HCT116 (cell line): ENCODE measurements at places on chromosomes 5 and 9. TPM values are rescaled to one million over a fixed set of nuclear protein-coding genes. Genes with fewer than 3 reads are reported as not detected.
A peak's percentile ranks its signal among the peaks of the same experiment; 100 is the strongest.

- DNase-seq: no peak
These were observed 107.6 kb downstream of the C9orf50 start for GRCh38 chr9:129513282-129513681.

Gene SEMA5A
- total RNA-seq: 0.02 TPM

DNA sequence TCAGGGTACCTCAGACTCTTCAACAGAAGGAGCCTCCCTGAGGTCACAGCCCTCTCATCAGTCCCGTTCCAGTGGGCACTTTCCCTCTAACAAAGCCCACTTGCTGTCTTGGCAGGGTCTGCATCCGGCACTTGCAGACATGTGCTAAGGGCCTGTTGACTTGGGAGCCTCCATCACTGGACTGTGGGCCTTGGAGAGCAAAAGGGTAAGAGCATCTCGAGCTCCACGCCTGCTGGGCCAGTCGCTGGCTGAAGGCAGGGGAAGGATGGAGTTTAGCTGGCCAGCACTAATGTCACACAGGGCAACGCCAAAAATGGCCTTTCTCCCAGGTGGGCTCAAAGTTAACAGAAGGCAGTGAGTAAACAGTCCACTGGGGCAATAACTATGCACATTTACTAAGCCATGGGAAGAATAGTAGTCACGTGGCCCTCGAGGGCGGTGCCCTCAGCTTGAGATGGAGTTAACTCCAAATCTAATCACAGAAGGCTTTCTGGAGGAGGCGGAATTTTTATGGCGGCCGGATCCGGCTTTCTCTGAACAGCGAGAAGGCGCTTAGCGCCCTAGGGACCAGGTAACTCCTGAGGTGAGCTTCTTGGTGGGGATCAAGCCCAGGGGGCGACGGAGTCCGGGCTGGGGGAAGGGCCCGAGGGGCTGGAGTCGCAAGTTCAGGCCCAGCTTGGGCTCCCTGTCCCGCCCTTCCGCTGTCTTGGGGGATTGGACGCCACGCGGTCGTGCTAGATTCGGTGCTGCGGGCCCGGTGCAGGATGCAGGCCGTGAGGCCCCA is 2.0 kb upstream of the NSD1 start:
- DNase-seq: no peak

Gene LRRC14B
- not detected for total RNA-seq

DNA sequence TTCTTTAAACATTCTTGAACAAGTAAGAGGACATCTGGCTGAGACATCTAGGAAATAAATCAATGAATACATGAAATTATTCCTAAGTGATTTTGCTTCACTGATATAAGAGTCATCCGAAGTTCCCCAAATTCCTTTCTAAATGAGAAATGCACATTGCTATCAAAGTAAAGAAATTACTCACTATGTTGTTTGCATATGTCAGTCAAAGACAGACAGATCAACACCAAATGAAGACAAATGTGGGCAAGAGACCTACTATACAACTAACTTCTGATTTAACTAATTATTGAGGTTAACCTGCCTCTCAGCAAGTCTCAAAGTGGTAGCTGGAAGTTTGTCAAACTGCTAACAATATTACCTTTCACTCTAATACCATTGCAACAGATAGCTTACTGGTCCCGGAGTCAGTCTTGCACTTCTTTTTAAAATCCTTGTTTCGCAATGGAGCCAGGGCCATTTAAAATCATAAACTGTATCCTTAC is 13.2 kb downstream of the TUT7 start:
- no peak for DNase-seq

DNA sequence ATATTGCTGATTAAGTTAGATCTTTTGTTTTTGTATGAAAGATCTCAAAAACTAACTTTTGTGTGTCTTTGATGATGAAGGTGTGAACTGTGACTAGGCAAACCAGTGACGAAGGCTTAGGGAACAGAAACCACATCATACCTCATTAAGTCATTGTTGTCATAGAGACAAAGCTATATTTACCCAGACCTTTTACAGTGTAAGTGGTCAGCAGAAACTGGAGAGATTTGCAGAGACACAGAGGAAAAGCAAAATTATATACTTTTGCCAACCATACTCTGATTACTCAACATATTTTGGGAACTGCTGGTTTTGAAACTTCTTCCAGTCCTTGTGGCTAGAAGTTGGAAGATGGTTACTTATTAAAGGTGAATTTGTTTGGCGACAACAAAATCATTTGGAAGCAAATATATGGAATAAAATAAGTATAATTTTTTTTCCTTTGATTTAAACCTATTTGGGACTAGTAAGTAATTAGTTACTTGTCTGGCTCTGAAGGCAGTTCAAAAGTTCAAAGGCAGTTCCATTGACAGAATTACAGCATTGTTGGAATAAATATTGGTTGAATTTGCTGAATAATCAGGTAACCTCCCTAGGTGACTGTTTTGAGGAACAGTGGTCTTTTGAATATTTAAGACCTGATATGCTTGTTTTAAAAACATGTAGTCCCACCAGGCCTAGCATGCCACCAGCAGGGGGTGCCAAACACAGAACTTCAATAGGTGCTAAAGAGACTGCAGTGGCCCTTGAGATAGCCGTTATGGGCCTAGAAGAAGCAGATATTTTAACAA is 103.8 kb downstream of the RPS23 start:
- DNase-seq: peak; percentile 60

DNA sequence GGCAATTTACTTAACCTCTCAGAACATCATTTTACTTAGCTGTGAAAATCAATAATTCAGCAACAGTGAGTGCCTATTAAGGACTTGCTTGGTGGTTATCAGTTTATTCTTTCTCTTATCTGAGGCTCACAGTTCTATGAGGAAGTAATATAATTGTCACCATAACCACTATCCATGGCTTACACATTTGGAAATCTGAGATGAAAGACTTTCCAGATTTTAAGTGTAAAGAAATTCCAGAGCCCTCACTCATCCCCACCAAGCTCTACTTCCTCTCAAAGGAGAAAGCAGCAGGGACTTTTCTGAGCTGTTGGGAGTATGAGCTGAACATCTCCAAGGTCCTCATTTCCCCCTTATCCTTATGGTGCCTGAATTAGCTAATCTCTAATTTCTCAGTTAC is 321.5 kb downstream of the FBXL7 start:
- no peak for DNase-seq

DNA sequence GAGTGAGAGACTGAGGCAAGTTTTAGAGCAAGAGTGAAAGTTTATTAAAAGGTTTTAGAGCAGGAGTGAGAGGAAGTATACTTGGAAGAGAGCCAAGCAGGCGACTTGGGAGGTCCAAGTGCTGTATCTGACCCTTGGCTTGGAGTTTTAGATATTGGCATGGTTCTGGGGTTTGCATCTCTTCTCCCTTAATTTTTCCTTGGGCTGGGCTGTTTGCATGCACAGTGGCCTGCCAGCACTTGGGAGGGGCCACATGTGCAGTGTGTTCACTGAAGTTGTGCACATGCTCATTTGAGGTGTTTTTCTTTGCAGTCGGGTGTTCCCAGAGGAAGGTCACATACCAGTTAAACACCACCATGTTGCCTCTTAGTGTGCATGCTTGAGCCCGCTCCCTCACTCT is 464.1 kb downstream of the DMRT2 start:
- DNase-seq: no peak

DNA sequence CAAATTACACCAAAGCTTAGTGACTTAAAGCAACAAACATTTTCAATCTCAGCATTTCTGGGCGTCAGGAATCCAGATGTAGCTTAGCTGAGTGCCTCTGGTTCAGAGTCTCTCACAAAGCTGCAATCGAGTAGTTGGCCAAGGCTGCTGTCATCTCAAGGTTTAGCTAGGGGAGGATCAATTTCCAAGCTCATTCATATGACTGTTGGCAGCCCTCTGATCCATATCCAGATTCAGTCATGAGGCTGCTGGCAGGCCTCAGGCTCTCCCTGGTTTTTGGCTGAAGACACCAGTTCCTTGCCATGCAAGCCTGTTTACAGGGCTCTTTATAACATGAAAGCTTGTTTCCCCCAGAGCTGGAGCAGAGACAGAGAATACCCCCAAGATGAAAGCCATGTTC is 419.5 kb upstream of the TLE4 start:
- no peak for DNase-seq

Gene HNRNPH1
- 788 TPM for total RNA-seq

GRCh38 chr9:126852086-126852688 is 8.3 kb upstream of the ZBTB34 start:
- no peak for DNase-seq

- DNase-seq: peak; percentile 37
These were observed 513.1 kb downstream of the PDE4D start for GRCh38 chr5:59380350-59380951.

DNA sequence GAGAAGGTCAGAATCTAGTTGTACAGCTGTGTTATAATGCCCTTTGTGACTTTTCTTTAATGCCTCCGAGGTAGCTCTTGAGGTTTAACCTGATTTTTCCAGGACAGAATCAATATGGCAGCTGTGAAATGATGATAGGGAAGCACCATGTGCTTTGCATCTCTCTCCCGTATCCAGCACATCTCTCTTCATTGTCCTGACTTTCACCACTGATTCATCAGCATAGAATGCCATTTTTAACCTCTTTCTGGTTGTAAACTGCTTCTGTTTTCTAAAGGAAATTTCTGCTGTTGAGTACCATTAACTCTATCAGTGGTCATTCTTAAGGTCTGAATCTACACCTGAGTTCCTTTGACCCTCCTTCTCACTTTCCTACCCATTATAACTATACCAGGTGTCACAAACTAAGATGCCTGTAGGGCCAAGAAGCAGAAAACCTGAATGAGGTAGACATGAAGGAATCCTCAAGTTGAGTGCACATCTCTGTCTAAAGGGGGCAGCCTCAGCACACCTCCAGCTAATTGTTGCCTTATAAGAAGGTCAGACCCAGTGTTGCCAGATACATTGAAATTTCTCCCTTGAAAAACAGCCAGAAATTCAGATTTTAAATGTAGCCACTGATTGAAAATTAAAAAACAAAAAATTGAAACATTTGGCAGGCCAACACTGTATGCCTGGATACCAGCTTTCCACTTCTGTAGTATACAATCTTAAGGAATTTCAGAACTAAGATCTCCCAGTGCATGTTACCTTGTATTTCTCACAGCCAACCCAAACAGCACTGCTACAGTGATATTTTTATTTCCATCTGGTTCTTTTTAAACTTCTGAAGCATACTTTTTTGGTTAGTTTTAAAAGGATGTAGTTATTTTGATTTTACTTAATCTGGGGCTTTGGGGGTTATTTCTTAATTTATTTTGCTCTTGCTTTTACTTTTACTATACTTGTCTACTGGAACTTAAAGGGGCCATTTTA is 35.8 kb upstream of the TLX3 start:
- DNase-seq: peak; percentile 44

Gene CARD9
- 1.2 TPM for total RNA-seq

- no peak for DNase-seq
These were observed 471.0 kb upstream of the MEF2C start for GRCh38 chr5:89353837-89354551.

GRCh38 chr9:3989915-3990314 is 310.0 kb downstream of the GLIS3 start:
- DNase-seq: no peak

Gene SMIM33
- not detected for total RNA-seq

DNA sequence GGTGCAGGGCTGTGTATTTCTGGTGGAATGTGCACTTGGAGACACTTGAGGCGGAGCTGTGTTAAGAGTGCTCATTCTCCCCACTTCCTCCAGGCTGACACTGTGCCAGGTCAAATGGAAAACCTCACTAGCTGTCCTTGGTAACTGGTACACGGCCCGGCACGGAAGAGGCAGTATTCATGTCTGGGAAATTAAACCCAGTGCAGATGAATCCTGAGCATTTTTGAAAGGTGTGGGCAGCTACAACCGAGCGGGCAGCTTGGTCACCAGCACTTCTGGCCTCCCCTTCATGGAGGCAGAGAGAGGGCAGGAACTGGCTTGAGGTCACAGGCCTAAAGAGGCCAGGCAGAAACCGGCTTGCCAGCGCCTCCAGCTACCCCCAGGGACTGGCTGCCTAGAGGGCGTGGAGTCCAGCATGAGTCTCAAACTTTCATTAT is 1.6 kb downstream of the CLPTM1L start:
- DNase-seq: no peak

- no peak for DNase-seq
These were observed 105.0 kb downstream of the DTWD2 start for GRCh38 chr5:118883362-118883761.

- DNase-seq: peak; percentile 61
These were observed 129.8 kb downstream of the SLC12A2 start for GRCh38 chr5:128213340-128213739.

Gene SLC6A18
- not detected for total RNA-seq

DNA sequence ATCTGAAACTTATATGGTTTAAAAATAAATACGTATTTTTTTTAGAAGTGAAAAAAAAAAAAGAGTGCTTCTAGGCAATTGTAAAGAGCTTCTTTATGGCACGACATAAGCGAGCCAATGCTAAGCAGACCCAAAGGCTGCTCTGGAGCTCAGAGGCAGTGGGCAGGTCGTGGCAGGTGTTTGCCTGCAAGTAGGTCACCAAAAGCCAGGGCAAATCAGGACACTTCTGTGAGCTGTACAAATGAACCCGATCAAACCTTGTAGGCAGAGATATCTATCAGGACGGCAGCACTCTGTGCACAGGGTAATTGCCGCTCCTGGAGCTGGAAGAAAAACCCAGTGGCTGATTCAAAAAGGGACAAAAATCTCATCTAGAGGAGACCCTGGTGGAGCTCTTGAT is 75.9 kb downstream of the IRX2 start:
- no peak for DNase-seq

DNA sequence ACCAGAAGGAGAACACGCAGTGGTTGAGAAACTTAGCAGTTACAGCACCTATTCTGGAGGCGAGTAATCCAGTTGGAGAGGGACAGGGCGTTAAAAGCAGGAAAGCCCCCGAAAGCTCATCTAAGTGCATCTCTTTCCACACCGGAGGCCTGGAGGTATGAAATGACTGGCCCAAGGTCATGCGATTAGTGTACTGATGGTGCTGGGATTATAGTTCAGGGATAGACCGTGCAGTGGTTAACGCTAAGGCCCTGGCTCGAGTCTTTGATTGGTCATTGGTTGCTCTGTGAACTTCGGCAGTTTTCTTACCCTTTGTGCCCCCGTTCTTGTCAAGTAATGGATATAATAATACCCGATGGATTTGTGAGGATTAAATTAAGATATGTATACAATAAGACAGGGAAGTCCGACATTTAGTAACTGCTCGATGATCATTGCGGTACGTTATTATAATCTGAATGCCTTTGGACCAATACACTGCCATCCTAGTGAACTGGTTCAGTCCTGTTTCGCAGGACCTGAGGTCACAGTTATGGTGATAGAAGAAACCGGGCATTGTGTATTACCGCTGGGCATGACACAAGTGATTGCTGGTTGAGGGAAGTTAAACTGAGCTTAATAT is 960 bp downstream of the CANX start:
- DNase-seq: no peak

Gene TOR2A
- 12.0 TPM for total RNA-seq

DNA sequence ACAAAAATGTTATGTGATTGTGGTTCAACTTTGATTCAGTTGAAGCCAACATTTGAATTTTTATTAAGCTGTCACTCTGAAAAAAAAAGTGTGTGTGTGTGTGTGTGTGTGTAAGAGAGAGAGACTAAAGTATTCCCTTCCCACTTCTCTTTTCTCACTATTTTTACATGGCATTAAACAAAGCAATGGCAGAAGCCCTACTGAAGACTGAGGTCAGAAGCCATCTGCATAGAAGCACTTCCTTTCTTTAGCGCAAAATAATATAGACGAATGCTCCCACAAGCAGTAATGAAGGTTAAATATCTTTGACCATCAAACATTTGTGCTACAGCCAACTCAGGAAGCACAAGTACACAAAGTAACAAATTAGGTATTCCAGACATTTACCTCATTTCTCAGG is 540.5 kb downstream of the KCTD16 start:
- DNase-seq: no peak
